H9 (cell line): ENCODE measurements at places on chromosomes 7 and 10. TPM values are rescaled to one million over a fixed set of nuclear protein-coding genes. Genes with fewer than 3 reads are reported as not detected.

Gene CACUL1
- total RNA-seq, result 38.5 and 45.1 TPM in 2 replicates

Gene FAM241B
- total RNA-seq, result 13.7 and 14.7 TPM in 2 replicates

Gene KCP
- total RNA-seq, result 4.8 and 5.3 TPM in 2 replicates

Gene VSTM4
- total RNA-seq, result 0.35 and 0.44 TPM in 2 replicates

Gene SLC26A3
- not detected in 2 replicates for total RNA-seq

Gene DDC
- not detected in 2 replicates for total RNA-seq

Gene HOXA5
- total RNA-seq, result not detected in 2 replicates

Gene HOXA9
- total RNA-seq, result not detected in 2 replicates

Gene CALML5
- not detected in 2 replicates for total RNA-seq

Gene GPR158
- total RNA-seq, result 0.24 and 0.33 TPM in 2 replicates

Gene TCF7L2
- 71.1 and 73.0 TPM in 2 replicates for total RNA-seq

Gene THSD7A
- total RNA-seq, result 0.42 and 0.88 TPM in 2 replicates

Gene GATA3
- 0.31 TPM in 2 replicates for total RNA-seq

Gene ST8SIA6
- 0.33 and 0.37 TPM in 2 replicates for total RNA-seq

Gene PRLHR
- not detected in 2 replicates for total RNA-seq

Gene CNPY1
- total RNA-seq, result not detected in 2 replicates

Gene HMX2
- 0.35 and 0.46 TPM in 2 replicates for total RNA-seq

Gene ZC3HAV1L
- total RNA-seq, result not detected in 2 replicates

Gene AEBP1
- total RNA-seq, result 49.1 and 49.3 TPM in 2 replicates

Gene MAGI2
- total RNA-seq, result 14.3 and 14.7 TPM in 2 replicates

Gene GALNT17
- 41.6 and 43.2 TPM in 2 replicates for total RNA-seq

Gene RET
- 11.2 and 12.2 TPM in 2 replicates for total RNA-seq

Gene CFAP46
- 2.9 and 3.1 TPM in 2 replicates for total RNA-seq

Gene BCCIP
- total RNA-seq, result 119 and 121 TPM in 2 replicates

Gene TYW1
- 21.9 and 22.3 TPM in 2 replicates for total RNA-seq

Gene ADGRA1
- 0.11 and 0.13 TPM in 2 replicates for total RNA-seq

Gene METTL27
- total RNA-seq, result 13.5 and 14.9 TPM in 2 replicates

Gene FAM25G
- total RNA-seq, result not detected in 2 replicates

Gene CFAP58
- 0.63 and 0.88 TPM in 2 replicates for total RNA-seq
